ENCODE measurements at places on chromosomes 7 and 10.

DNA sequence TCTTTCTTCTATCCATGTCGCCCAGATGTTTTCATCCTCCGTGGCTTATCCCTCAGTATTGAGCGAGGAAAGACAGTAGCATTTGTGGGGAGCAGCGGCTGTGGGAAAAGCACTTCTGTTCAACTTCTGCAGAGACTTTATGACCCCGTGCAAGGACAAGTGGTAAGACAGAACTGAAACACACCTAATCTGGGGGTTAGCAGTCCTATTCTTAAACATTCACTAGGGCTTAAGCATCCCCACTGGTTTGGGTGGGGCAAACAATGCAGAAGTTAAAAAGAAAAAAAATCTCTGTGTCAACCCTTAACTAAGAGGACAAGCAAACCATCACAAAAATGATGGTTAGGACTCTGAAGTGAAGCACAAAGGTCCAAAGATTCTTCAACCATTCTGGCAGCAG, 43.8 kb downstream of the SP8 start:
- DNase-seq: no peak

- no peak for DNase-seq
Observed at GRCh38 chr7:15131661-15132060, 229.1 kb upstream of the DGKB start.

GRCh38 chr7:75808106-75808505, 5.5 kb downstream of the CCL24 start:
- DNase-seq: peak; percentile 88

- no peak for DNase-seq
Observed at GRCh38 chr10:94107191-94107590, 113.5 kb downstream of the PLCE1 start.

DNA sequence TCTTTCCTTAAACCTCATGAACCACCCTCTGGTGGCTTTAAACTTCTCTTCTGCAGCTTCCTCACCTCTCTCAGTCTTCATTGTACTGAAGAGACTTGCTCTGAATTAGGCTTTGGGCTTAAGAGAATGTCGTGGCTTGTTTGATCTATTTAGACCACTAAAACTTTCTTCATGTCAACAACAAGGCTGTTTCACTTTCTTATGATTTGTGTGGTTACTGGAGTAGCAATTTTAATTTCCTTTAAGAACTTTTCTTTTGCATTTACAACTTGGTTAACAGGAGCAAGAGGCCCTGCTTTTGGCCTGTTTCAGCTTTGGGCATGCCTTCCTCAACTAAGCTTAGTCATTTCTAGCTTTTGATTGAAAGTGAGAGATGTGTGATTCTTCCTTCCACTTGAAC, 38.1 kb upstream of the CDHR3 start:
- no peak for DNase-seq

GRCh38 chr7:125563557-125563956, 633.9 kb upstream of the POT1 start:
- no peak for DNase-seq

- DNase-seq: no peak
Observed at GRCh38 chr10:126634347-126634746, 36.1 kb downstream of the C10orf90 start.

- DNase-seq: no peak
Observed at GRCh38 chr7:151415375-151416105, 5.7 kb upstream of the WDR86 start.

DNA sequence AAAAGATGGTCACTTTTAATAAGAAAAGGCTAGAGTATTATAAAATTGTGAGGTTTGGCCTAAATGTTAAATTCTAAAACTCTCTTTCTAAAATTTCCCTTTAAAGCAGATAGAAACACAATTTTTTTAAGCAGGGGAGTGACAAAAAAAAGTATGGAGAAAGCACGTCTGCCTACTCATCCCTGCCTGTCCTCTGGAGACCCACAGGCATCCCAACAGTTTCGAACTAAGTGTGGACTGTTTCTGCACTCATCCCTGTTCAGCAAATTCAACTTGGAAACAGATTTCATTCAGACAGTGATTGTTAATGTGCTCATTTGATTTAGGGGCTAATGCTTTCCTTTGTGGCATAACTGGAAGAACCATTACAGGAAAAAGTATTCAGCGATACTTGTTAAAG, 192.6 kb upstream of the CXCL12 start:
- no peak for DNase-seq

DNA sequence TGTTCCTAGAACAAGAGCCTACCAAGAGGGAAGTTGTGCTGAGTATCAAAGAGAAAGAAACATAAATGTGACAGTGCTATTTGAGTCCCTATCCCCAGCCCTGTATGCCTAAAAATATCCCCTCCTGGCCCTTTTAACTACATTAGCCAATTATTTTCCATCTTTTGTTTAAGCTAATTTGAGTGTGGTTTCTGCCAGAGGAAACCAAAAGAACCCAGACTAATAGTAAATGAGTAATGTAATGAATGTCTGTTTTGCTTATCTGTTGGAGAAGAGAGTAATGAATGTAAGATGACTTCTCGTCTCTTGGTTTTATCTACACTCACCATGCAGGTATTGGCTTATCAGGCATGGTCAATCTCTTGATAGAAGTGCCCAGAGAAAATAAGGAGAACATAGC, 134.4 kb upstream of the CDK1 start:
- DNase-seq: no peak

- no peak for DNase-seq
Observed at GRCh38 chr7:515628-516027, 4.0 kb downstream of the PDGFA start.

- peak; percentile 73 for DNase-seq
Observed at GRCh38 chr10:79068562-79069324, at the start of gene ZMIZ1. Gene ZMIZ1 (plus strand): TSS chr10:79068966. CDS start chr10:79201633, 132,667 bp downstream.

- no peak for DNase-seq
Observed at GRCh38 chr10:86756511-86757112, at the start of gene BMPR1A. Gene BMPR1A (plus strand): TSS chr10:86756619. CDS start chr10:86876019, 119,400 bp downstream.

DNA sequence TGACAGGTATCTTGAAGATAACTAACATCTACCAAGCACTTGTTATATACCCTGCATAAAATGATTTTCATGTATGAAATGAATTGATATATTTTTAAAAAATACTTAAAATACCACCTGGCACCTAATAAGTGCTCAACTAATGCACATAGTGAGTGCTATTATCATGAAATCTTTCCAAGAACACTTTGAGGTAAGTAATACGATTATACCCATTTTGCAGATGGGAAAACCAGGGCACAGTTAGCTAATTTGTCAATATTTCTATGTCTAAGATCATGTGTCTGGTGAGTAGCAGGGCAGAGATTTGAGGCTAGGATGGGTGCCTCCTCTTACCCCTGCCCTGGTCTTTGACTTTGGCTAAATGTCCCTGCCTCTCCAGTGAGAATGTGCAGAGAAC, 6.1 kb downstream of the DMBT1 start:
- DNase-seq: no peak

DNA sequence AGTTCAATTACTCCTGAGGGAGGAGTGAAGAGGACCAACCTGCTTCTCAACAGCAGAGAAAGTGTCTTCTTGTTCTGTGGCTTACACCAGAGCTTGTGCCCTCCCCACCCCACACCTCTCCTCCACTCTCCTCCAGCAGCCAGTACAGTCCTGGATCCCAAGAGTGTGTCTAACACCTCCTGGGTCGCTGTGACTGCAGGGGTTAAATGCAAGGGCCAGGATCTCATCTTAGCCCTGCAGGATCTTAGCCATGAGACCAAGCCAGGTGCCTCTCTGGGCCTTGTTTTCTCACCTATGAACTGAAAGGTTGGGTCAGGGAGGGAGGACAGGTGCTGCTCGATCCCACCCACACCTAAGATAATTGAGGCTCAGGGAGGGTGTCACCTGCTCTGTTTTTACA, 34.5 kb upstream of the MSRB2 start:
- no peak for DNase-seq

DNA sequence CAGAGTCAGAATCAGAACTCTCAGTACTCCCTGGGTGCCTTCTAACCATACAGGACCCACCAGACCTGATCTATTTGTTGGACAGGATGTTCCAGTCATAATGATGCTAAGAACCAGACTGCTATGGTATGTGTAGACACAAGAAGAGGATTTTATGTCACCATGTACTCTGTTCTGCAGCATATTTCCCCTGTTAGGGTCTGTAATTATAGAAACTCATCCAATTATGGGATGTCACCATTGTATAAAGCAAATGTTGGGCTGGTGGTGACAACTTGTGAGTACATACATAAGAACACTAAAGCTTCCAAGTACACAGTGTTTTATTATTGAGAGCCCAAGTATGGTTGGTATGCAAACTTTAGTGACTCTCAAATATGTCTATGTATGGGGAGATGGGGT, 67.1 kb upstream of the AGBL3 start:
- DNase-seq: no peak

GRCh38 chr10:93458821-93459257, 23.3 kb downstream of the MYOF start:
- DNase-seq: no peak

DNA sequence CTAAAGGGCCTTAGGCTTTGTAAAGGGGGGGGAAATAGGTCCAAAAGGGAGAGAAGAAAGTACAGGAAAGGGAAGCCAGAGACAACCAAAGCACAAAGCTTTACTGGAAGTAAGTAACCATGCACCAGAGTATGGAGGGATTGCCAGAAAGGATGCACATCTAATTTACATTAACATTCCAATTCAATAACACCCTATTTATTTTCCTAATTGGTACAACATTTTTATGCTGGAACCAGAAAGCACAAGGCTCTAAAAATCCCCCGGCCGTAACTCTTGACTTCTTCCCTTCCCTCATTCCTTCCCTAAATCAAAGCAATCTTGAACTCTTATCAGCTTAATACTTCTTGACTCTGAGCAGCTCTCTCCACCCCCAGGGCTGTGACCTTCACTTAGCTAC, 400.0 kb upstream of the CELF2 start:
- DNase-seq: no peak

DNA sequence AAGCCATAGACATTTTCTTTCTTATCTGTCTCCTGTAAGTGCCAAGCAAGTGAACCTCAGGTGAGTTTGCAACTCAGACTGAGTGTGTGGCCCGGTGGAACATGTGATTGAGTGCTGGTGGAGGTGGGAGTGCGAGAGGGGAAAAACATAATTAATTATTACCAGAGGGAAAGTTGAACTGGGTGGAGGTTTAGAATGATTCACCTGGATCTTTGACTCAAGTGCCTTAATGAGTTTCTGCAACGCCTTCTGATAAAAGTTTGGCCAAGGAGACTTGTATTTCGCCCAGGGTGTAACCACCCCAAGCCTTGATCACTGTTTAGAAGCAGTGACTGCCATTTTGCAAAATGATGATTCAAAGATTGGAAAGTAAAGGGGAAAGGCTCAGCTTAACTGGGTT, 513.9 kb downstream of the GATA3 start:
- no peak for DNase-seq

DNA sequence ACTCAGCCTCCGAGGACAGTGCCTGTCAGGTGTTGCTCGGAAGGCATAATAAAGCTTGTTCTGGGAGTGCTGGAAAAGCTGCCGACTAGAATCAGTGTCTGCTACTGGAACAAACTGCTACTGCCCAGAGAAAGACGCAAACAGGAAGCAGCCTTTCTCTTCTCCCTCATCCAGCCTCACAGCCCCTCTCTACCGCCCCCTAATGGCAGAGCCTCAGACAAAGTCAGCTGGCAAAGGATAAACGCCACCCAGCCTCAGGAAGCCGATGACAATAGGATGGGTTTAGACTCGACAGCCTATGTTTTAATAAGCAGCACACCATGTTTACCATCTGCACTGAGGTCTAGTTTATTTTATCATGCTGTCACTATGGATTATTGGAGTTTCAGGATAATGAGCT, 169.5 kb upstream of the LYZL1 start:
- no peak for DNase-seq

DNA sequence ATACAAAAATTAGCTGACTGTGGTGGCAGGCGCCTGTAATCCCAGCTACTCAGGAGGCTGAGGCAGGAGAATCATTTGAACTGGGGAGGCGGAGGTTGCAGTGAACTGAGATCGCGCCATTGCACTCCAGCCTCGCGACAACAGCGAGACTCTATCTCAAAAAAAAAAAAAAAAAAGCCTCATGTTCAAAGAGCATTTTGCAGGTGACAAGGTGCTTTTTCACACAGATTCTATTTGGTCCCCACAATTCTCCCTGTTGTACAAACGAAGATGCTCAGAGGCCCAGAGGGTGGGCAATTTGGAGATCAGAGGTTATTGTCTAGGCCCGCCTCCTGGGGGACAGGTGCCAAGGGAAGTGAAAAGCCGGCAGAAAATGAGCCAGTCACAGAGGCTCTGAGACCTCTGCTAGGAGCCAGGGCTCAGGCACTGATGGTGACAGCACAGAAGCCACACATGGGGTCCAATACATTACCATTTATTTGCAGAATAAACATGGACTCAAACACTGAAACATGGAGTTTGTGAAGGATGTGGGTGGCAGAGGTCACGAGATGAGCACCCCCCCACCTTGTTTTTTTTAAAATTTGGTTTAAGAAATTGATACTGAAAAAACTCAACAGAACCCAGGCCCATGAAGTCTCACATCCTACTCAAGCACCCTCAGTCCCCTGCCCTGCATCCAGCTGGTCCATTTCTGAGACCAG, 882 bp upstream of the GAL3ST4 start:
- peak; percentile 7 for DNase-seq

DNA sequence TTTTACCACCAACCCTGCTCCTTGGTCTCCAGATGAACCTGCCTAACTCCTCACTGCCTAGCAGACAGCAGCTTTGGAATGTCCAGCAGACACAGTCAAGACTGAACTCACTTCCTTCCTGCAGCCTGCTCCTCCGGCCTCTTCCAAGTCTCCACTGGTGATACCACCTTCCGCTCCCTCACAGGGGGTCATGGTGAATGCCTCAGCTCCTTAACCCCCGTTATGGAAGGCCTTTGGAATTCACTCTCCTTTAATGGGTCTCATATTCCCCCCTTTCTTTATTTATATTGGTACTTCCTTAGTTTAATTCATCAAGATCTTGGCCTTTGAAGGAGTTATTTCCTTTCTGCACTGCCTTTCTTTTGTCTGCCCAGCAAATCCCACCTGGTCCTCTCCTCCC, 44.9 kb upstream of the ZNF32 start:
- no peak for DNase-seq

DNA sequence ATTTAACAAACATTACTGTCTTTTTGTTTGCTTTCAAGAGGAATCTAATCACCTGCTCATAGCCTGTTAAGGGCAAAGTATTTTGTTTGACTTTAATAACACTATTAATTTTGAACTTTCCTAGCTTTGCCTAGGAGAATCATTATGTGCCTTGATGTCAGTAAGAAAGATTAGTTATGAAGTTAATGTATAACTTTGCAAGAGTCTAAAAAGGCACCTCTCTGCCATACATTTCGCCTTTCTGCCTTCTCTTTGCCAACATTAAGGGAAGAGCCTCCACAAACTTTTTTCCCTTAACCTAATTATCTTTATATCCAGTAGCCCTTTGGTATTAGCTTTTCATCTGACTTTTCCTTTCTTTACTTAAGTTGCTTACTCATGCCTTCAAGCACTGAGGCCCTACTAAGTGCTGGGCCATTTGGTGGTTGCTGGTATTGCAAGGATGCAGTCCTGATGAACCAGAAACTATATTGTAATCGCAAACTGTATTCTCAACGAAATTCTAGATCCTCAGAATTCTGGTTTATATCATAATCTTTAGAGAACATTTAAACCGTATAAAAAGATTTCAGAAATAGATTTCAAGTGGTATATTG, 108.5 kb downstream of the SND1 start:
- DNase-seq: no peak

GRCh38 chr10:4407783-4408182, 418.2 kb upstream of the AKR1E2 start:
- DNase-seq: no peak

- DNase-seq: no peak
Observed at GRCh38 chr10:120586471-120586872, 129.4 kb downstream of the PLPP4 start.
